Activated CD8-positive, alpha-beta T cell treated with anti-CD3 and anti-CD28 coated beads, Interleukin-2, amount 10 ng/mL, durations not matched to agents 7 days and 5 days (primary cell): ENCODE measurements at places on chromosomes 16 and 17.

DNA sequence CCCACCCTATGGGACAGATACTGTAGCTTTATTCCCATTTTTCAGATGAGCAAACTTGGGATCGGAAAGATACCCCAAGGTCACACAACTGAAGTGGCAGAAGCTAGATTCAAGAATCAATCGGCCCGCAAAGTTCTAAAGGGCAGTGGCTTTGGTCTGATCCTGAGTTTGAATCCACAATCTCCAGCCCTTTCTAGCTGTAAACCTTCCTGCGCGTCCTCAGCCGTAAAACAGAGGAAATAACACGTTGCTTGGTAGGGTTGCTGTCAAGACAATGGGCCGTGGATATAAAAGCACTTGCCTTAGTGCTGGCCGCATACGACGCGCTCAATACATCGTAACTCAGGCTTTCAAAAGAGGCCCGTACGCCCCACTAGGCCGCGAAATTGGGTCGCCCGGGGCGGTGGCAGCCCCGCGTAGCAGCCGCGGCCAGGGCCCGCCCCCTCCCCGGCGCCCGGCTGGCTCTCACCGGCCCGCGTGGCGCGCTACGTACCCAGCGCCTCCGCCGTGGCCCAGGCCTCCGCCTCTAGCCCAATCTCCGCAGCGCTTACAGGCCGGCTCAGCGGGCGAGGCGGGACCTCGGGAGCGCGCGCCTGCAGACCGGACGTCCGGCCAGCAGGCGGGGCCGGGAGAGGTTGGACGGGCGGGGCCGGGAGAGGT, at the start of gene DCAKD:
DCAKD (minus strand) TSS at position 573 of the 660 bp plus-strand sequence. CDS start 16,747 bp downstream, outside the sequence.
- peak; percentile 94 for DNase-seq

DNA sequence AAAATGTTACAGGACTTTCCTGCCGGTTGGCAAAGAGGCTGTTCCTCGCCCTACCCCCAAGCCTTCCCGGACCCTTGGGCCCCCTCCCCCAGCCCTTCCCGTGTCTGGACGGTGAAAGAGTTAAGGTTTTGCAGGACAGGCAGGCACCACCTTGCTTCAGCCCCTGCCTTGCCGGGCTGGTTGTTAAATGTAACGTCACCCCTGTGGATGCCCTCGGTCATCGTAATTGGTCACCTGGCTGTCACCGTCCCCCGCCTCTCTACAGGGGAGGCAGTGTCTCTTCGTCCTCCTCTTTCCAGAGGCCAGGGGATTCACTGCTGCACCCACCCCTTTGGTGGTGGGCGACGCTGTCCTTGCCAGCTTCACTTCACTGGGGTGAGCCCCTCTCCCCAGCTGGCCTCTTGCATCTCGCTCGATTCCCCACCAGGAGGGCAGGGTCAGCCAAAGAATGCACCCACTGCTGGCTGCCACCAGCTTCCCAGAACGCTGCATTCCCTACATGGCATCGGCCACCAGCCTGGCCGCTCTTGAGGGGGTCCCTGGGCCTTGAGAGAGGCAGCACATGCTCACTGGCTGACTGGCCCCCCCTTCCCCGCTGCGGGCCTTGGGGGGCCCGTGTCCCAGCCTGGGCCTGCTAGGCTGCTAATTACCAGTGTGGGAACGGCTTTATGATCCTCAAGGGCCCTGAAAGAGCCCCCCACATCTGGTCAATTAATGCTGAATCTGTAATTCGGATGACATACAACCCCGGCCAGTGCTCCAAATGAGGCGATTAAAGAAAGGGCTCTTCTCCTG, 25.2 kb upstream of the GSE1 start:
- DNase-seq = no peak

DNA sequence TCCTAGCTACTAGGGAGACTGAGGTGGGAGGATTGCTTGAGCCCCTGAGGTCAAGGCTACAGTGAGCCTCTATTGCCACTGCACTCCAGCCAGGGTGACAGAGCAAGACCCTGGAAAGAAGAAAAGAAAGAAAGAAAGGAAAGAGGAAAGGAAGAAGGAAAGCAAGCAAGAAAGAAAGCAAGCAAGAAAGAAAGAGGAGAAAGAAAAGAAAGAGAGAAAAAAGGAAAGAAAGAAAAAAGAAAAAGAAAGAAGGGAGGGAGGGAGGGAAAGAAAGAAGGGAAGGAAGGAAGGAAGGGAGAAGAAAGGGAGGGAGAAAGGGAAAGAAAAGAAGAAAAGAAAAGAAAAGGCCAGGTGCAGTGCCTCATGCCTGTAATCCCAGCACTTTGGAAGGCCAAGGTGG, 9.0 kb downstream of the ACTG1 start:
- DNase-seq = no peak

DNA sequence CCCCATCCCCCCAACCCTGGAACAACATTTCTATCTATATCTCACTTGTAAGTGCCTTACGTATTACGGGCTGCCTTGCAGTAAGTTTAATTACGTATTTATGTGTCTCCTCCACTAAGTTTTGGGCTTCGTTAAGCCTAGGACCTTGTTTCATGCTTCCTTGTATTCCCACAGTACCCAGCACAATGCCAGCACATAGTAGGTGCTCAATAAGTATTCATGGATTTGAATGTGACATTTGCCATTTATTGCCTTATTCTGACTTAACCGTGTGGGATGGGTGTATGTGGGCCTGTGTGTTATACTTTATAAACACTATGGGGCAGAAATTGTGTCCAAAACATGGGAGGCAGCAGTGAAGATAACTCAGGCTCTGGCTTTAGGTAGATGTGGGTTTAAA, 6.0 kb downstream of the COA3 start:
- no peak for DNase-seq

- DNase-seq = no peak
Measured at GRCh38 chr17:40063901-40064531, 1.3 kb downstream of the THRA start.

GRCh38 chr16:65743558-65743957, 621.7 kb upstream of the CDH11 start:
- DNase-seq = no peak

DNA sequence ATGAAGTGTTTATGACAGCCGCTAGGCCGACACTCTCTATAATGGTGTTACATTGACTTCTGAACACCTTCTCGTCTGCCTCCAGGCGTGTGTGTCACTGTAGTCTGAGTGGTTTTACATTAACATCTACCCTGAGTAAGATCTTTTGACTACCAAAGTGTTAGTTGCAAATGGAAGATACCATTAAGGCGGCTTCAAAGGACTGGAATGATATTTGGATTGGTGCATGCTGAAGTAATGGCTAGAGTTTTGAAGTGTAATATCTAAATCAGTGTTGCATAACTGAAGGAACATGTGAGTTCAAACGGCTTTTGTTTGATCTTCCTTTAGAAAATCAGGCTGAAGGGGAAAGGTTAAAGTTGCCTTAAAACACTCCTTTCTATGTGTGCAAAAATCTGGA, 52.2 kb downstream of the BCAS3 start:
- no peak for DNase-seq

GRCh38 chr17:75526555-75527270, 1.2 kb downstream of the LLGL2 start:
- no peak for DNase-seq

GRCh38 chr16:67979955-67980678, at the start of gene DPEP3:
Gene DPEP3, minus strand, starts transcription at chr16:67980499. Its CDS starts 119 bp downstream, at chr16:67980380.
- no peak for DNase-seq

DNA sequence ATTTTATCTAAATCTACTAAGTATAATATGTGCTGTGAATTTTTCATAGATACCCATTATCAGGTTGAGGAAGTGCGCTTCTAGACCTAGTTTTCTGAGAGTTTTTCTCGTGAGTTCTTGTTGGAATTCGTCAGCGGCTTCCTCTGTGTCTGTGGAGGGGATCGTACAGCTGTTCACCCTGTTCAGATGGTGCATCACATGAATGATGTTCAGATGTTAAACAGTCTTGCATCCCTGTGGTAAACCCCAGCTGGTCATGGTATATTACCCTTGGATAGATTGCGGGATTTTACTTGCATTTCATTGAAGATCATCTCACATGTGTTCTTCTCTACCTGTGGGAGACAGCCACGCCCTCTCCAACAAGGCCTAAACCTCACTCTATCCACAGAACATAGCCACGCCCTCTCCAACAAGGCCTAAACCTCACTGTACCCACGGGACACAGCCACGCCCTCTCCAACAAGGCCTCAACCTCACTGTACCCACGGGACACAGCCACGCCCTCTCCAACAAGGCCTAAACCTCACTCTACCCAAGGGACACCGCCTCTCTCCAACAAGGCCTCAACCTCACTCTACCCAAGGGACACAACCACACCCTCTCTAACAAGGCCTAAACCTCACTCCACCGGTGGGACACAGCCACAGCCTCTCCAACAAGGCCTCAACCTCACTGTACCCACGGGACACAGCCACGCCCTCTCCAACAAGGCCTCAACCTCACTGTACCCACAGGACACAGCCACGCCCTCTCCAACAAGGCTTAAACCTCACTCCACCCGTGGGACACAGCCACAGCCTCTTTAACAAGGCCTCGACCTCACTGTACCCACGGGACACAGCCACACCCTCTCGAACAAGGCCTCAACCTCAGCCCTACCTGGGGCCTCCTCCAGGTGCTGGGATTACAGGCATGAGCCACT, 180.2 kb upstream of the CHMP6 start:
- peak; percentile 69 for DNase-seq

- DNase-seq = peak; percentile 72
Measured at GRCh38 chr17:67386965-67387551, 10.0 kb downstream of the PITPNC1 start.

DNA sequence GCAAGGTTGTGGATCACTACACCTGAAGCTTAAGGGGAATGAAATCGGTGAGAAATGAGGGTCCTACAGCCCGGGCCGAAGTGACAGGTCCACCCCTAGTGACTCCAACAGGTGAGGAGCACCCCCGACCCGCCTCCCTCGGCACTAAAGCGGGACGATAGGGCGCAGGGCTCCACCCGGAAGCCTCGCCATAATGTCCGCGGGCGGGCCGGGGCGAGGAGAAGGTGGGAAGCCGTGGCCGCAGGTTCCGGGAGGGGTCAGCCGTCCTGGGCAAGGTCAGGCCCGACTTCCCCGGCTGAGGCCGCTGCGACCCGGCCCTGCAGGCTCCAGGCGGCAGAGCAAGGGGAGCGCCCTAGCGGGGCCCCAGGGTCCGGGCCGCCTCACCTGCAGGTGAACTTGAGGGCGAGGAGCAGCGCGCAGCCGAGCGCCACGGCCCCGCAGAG, 543 bp downstream of the TXNDC11 start:
- peak; percentile 63 for DNase-seq

DNA sequence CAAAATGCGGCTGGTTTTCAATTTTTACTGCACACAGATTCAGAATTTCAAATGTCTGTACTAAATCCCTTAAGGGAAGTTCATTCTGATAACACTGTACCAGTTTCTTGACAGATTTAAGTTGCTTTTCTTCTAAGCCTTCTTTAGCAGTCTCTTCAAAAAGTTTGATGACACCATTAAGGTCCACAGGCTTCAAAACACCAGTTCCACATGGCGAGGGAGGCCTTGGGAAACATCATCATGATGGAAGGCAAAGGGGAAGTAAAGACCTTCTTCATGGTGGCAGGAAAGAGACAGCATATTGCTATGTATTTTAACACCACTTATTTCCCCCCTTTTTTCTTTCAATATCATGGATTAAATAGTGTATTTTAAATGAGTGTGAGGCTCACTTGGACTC, 24.5 kb downstream of the NLRC5 start:
- DNase-seq = no peak

DNA sequence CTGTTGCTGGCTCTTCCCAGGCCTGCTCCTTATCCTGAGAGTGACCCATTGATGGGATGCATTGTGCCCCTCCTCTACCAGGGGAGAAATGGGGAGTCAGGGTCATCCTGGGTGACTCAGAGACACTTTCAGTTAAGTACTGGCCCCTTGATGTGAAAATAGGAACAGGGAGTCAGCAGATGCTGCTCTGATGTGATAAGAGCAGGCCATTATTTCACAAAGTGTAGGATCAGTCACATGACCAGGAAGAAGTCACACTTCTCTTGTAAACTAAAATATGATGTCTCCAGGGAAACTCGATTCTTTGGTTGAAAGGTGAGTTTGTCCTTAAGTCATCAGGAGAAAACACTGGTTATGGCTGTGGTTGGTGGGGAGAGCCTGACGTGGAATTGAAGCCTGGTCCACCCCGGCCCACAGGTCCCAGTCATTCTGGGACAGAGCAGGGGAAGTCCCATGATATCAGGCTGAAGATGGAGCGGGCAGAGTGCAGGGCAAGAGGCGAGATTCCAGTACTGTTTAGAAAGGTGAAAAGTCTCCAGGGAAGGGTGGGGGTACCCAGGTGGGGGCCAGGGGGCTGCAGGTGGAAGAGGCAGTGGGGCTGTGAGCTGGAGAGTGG, 88.6 kb upstream of the NLRP1 start:
- DNase-seq = no peak

DNA sequence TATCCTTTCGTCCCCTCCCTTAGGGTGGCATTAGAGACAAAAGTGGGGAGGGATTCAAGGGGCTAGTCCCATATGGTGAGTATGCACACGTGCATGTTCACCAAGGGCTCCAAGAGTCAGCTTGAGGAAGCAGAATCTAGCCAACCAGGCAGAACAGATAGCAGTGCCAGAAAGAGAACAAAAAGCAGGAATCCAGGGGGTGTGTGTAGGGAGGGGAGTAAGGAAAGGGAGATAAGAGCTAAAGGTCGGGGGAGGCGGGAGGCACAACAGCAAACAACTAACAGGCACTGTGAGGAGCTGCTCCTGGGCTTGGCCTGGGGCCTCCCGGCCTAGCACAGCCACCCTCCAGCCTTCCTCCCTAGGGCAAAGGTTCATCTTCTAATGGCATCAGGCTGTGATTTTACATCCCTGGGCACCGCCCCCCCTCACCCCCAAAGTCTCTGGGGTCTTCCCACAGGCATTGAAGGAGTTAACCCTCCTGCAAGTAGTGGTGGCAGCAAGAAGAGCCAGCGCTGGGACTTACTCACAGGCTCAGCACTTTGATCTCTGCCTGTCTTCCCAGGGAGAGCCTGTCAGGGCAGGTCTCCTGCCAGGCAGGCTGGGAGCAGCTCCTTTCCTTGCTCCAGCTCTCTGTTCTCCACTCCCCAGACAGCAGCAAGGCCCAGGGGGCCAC, 12.4 kb upstream of the SUPT4H1 start:
- DNase-seq = no peak

GRCh38 chr17:50110591-50111349, 15.6 kb downstream of the PDK2 start:
- DNase-seq = no peak

DNA sequence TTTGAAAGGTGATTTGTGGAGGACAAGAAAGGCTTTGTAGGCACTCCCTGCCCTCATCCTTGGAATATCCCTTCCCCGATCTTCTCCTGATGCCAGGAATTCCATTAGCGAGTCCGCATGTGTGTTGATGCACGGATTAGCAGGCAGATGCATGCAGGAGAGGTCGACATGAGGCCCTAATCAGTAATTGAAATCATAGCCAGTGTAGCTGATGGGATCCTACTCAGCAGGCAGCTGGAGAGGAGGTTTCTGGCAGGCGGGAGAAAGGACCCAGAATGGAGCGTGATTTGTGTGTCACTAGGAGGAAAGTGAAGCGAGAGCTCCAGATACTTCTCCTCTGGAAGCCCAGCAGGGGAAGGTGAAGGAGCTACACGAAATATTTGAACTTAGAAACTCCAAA, 196.3 kb upstream of the CDH11 start:
- no peak for DNase-seq

GRCh38 chr17:39349246-39349645, 52.2 kb downstream of the FBXL20 start:
- no peak for DNase-seq

GRCh38 chr16:85141491-85142128, 29.3 kb upstream of the CIBAR2 start:
- DNase-seq = no peak

GRCh38 chr17:35214631-35215273, 20.6 kb upstream of the SLC35G3 start:
- peak; percentile 51 for DNase-seq

GRCh38 chr16:69094501-69094900, 11.0 kb upstream of the HAS3 start:
- DNase-seq = no peak
